ENCODE measurements at places on chromosomes 5 and 9.

DNA sequence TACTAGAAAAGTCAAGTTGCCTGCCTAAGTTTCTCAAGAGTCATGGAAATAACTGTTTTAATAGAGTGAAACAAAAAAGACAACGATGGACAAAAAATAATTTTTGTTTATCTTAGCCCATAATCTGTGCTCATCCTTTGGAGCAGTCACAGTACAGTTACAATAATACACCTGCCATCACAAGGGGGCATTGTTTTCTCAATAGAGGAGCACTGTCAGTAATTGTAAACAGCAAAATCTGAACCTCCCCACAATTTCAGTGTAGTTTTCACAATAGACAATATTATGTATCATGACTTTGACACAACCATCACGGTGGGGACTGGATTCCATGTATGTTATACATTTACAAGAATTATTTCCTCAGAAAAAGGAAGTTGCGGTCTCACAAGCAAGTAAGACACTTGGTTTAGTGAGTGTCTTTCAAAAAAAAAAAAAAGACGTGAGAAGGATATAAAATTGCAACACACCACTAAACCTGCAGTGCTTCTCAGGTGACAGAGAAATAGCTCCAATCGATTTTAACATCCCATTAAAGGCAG lies 586.3 kb downstream of the PTPRD start:
- no peak for DNase-seq

DNA sequence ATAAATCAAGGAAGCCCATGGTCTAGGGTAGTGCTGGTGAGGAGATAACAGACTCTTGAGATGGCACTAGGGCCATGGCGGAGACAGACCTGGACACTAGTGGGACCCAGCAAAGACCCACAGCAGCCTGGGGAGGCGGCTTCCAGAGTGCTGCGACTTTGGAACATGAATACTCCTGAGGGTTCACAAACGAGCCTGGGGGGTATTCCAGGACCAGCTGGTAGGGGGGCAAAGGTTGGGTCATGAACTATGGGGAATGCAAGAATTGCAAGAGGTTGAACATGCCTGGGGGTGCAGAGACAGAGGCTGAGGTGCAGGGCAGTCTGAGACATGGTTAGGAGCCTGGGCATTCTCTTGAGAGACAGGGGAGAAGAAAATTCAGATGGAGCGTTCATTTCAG lies 43.8 kb upstream of the SPTLC1 start:
- no peak for DNase-seq

DNA sequence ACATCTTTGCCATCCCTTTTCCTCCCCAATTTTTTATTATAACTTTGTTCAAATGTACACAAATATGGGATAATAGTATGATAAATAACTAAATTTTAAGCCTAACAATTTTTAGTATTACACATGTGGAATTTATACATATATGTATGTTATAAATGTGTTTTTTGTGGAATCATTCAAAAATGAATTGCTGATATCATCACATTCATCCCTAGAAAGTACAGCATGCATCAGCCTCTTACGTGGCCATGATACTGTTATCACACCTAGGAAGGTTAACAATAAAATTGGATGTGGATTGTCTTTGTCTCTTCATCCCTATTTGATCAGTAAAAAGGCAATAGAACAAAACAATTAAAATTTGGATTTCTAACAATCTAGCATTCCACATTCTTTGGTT lies 73.7 kb upstream of the DAP start:
- DNase-seq: no peak

GRCh38 chr9:94801681-94802080 lies 75.2 kb downstream of the AOPEP start:
- DNase-seq: no peak

GRCh38 chr5:140175367-140176030 lies 511 bp downstream of the CYSTM1 start:
- peak; percentile 45 for DNase-seq

- DNase-seq: peak; percentile 24
These were observed 41.7 kb upstream of the LRRC19 start for GRCh38 chr9:27047136-27047535.

DNA sequence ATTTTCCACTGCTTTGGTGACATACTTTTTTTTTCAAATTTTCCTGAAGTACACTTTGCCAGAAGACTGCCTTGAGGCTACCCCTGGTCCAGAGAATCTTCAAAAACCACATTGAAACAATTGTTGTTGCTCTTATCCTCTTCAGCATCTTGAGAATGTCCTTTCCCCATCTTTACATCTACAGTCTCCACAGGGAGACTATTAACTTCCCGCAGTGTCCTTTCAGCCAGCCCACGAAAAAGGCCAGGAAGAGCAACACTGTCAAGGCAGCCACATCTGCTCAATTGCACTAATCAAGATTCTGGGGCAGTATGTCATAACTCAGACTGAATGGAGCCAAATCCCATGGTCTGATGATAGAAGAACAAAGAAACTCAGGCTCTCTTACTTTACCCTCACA lies 148.3 kb downstream of the ENC1 start:
- DNase-seq: no peak

- DNase-seq: no peak
These were observed at the start of gene GPX8 for GRCh38 chr5:55159763-55160492. TSS of gene GPX8 (plus strand) at chr5:55160171. CDS start at chr5:55160193, 22 bp downstream.

GRCh38 chr9:5510360-5510931 lies at the start of gene PDCD1LG2:
TSS of gene PDCD1LG2 (plus strand) at chr9:5510531. CDS start at chr9:5522547, 12,016 bp downstream.
- DNase-seq: peak; percentile 37

DNA sequence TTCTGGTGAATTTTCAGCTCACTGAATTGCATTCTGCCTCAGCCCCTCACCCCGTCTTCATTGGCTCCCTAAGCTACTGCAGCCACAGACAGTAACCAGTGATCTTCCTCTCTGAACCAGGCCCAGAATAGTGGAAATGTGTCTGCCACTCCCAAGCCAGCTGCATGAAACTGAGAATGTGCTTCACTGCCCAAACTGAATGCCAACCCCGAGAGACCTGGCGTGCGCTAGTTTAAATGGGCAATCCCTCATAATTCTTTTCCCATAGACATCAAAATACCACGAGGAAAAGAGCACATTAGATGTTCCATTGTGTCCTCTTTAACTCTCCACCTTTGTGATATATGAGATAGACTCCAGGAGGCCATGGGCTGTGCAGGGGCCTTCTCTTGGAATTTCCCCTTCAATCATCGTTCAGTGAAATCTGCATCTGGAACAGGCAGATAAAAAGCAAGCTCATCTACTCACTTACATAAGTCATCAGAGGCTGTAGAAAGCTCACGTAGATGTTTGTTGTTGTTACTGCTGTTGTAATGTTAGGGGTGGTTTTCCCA lies 320.2 kb downstream of the NFIB start:
- DNase-seq: no peak

DNA sequence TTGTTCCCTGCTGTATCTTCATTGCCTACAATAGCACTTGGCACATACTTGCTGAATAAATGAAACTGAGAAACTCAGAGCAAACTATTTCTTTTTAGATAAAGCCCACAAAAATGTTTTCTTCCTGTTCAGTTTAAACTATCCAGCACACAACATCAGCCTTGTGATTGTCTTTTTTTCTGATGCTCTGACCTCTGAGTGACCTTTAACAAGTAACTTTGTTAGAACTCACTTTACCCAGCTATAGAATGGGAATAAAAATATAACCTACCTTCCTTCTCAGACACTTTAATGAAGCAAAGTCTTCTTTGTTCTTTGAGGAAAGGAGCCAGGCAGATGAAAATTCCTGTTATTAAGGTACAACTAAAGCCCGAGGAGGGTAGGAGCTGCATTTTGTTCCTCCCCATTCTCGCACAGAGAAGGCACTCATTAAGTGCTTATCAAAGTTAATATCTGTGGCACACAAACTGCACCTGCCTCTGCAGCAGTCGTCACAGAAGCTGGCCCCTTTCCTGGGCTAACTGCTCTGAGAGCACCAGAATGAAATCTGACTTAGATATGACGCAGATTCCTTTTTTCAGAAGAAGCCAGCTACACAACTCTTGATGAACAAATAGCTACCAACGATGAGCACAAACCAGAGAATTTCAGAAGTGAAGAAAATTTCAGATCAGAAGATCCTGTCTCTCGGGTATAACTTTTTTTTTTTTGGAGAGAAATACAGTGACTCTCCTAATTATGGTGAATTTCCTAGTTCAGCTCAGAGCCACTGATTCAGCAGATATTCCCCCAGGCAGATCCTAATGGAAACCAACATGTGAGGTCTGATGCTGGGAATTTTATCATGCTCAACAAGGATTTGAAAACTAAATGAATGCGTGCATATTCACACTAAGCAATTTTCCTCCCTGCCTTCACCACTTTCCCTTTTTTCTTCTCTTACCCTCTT lies 31.0 kb upstream of the NR3C1 start:
- DNase-seq: no peak

- no peak for DNase-seq
These were observed 1888.2 kb downstream of the EFNA5 start for GRCh38 chr5:105782501-105782900.

DNA sequence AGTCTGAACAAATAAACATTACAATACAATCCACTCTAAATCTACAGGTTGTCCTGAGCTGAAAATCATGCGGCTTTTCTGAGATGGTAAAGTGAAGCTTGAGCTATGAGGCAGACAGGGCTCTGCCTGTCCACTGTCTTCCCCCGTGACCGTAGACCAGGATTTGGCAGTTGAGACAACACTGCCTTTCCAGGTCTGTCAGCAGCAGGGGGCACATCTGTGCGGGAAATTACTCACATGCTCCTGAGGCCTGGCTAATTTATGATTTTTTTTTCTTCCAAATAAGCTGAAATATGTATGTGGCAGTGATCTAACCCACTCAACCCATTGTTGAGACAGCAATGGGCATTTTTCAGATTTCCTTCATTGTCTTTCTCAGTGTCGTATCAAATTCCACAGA lies 307.9 kb downstream of the FBXL7 start:
- DNase-seq: peak; percentile 76

DNA sequence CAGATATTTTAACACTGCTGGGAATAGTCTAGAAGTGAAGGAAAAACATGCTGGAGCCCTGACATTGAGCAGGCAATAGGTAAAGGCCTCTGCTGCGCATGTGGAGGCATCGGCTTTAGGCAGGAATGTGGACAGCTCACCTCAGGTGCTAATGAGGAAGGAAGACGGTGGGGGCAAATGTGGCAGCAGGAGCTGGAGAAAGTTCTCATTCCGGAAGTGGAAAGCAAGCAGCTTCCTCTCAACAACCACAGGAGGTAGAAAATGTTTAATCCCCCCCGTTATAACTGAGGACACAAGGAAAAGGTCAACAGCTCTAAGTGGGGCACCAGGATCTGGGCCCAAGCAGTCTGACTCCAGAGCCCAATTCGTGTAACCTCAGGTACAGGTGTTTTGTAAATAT lies 7.6 kb upstream of the RPS14 start:
- no peak for DNase-seq

DNA sequence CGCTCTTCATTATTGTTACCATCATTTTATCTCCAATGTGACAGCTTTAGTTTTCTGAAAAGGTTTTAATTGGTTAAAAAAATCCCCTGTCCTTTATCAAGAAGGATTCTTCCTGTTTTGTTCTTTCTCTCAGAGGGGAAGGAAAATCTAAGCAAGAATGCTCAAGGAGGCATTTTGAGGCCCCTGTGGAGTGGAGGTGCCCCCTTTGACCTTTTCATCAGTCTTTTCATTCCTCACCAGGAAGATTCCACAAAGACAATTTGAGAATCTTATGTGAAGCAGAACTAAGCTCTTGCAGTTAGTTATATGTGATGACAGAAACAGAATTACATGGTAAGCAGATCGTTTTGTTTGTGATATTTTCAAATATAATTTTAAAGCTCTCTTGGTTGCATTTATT lies 489.6 kb downstream of the MAN2A1 start:
- DNase-seq: no peak

GRCh38 chr5:56876327-56876726 lies 33.1 kb upstream of the SETD9 start:
- no peak for DNase-seq

DNA sequence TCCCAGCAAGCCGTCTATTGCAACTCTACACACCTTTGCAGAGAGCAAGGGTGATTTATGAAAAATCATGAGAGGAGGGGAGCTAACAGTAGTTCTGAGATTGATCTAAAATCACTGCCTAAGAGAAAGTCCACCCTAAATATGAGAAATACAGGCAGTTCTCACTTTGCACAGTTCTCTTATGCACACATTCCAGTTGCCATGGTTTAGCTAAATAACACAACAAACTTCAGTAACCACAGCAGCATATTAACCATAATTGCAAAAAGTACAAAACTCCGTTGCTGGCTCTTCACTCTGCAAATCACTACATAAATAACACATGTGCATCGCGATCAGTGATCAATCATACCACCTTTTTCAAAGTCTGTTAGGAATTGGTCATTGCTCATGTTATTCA lies 31.1 kb downstream of the PGGT1B start:
- no peak for DNase-seq

DNA sequence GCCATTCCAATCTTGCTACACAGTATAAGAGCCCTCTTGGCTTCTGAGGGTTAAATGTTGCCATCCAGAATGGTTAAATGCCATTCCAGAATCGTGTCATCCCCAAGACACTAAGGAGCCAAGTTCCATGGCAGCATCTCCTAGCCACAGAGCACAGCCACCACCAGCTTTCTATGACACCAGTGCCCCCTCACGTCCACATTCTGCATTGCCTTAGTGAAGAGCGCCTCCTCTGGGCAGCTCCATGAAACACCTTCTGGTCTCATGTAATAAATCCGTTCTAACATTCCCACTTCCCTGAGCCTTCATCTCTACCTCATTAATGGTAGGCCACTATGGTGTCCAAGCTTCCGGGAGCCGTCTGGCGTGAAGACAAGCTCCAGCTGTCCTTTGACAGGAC lies 12.4 kb downstream of the CBY3 start:
- DNase-seq: peak; percentile 47

DNA sequence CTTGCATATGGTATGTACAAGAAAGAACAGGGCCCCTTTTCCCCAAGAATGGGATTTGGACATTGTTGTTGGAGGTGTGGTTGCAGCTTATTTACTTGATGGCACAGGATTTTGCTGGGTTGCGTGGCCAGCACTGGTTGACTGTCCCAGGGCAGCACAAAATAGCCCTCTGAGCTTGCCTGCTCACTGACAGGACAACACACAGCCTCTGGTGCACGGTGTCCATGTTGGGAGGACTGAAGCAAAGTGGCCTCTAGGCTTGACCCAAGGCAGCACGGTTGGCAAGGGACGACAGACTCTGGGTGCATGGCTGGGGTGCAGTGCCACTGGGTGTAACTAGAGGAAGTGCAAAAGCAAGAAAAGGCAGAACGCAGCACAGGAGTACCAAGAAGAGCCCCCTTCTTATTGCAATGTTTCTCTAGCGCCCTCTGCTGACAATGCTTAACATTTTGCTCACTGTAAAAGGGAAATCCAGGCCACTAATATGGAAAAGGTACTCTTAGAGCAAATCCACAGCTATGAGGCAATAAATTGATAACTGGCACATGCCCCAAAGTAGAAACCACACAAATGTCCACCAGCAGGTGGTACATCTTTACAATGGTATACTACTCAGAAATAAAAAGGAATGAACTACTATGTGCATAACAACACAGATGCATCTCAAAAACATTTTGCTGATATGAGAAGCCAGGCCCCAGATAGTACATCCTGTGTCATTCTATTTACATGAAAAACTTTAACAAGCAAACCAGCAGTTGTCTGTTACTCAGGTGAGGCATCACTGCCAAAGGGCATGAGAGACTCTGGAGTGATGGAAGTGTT lies 47.4 kb upstream of the BARX1 start:
- peak; percentile 22 for DNase-seq

- DNase-seq: no peak
These were observed 65.9 kb downstream of the PRDM6 start for GRCh38 chr5:123154886-123155445.

- DNase-seq: no peak
These were observed 35.1 kb downstream of the FAM13B start for GRCh38 chr5:137997726-137998213.

GRCh38 chr9:20152151-20152725 lies 363.4 kb upstream of the SLC24A2 start:
- DNase-seq: no peak

- DNase-seq: no peak
These were observed 9.9 kb downstream of the ZNF618 start for GRCh38 chr9:113886026-113886369.
